ENCODE measurements at places on chromosomes 7 and 10.

GRCh38 chr10:49837051-49837478 lies 74.9 kb upstream of the OGDHL start:
- ATAC-seq: peak; percentile 77

- ATAC-seq: peak; percentile 55
Measured at GRCh38 chr10:130362308-130362761, 226.1 kb downstream of the GLRX3 start.

GRCh38 chr10:101040061-101040460 lies 9.0 kb downstream of the SFXN3 start:
- ATAC-seq: no peak

DNA sequence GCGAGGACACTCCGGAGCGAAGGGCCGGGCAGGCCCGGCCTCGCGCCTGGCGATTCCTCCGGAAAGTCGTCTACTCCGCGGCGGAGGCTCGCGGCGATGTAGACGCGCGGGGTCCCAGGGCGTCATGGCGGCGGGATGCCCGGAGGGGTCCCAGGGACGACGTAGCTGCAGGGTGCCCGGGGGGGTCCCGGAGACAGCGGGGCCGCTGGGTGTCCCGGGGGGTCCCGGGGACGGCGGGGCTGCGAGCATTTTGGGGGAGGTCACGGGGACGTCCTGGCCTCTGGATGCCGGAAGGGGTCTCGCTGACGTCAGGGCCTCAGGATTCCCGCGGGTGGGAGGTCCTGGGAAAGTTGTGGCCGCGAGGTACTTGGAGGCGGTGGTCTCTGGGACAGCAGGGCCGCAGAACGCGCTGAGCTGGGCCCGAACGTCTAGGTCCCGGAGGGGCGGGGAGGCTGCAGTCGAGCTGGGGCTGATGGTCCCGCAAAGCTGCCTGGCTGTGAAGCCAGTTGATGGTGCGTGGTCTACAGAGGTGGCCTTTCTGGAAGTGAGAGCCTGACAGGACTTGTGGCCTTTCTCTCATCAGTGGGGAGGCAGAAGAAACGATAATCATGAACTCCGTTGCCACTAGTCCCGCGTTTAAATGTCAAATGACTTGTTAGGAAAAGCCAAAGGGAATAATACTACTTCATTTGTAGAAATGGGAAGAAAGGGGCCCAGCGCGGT lies 637 bp downstream of the HSPA14 start:
- ATAC-seq: peak; percentile 42

GRCh38 chr7:76247938-76248337 lies 46.2 kb downstream of the SRRM3 start:
- no peak for ATAC-seq

DNA sequence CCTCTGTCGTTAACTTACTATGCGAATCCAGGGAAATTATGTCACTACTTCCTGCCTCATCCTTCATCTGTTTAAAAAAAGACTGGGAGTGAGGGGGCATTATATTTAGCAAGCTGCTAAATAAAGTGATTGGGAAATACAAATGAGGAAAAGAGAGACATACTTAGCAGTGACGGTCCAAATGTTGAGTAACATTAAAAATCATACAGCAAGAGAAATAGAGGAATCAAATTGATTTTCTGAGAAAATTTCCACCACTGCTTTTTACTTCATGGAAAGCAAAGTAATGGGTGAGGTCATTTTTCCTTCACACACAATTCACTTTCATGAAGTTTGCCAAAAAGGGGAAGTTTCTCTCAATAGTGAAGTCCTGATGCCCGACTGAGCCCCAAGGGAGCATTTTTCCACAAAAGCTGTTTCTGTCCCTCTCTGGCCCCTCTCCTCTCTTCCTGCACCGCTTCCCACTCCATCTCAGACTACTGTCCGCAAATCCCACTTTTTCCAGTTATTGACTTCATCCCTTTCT lies 61.9 kb upstream of the ADO start:
- no peak for ATAC-seq

DNA sequence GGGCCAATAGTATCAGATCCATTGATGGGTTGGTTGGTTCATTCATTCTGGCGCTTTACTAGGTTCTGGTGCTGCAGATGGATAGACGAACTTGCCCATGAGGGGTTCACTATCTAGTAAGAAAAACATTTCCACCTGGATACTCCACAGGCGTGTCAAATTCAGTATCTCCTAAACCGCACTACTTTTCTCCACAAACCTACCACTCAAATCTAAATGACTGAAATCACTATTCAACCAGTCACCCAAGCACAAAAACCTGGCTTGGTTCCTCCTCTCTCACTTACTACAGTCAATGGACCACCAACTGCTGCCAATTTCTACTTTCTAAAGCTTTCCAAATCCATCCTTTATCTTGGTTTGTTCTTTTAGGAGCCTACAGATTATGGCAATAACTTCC lies 572 bp downstream of the AGK start:
- ATAC-seq: no peak

DNA sequence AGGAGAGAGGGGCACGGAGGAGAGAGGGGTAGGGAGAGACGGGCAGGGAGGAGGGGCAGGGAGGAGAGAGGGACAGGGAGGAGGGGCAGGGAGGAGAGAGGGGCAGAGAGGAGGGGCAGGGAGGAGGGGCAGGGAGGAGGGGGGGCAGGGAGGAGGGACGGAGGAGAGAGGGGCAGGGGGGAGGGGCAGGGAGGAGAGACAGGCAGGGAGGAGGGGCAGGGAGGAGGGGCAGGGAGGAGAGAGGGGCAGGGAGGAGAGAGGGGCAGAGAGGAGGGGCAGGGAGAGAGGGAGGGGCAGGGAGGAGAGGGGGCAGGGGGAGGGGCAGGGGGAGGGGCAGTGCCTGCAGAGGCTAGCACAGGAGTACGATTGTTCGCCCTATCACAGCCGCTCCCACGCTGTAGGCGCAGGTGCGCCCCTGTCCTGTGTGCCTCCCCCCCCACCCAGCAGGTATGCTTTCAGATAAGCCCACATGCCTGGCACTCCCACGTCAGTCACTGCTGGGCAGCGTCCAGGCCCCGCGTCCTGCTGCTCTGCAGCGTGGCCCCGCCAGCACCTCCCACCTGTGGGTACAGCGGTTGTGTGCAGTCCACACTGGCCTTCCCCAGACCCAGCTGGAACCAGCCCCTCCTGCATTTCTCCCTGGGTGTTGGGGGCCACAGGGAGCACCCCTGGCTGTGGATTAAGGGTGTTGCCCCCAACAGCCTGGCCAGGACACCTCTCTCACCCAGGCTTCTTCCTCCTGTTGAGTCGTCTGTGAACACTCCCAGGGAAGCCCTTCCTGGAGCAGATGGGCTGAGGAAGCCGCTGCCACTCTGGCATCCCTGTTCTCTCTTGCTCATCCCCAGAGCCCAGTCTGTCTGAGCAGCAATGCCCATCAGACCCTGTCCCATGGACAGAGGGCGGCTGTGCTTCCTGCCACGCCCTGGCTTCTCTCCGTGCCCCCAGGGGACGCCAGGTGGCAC lies 10.8 kb downstream of the NKX6-2 start:
- ATAC-seq: peak; percentile 30

DNA sequence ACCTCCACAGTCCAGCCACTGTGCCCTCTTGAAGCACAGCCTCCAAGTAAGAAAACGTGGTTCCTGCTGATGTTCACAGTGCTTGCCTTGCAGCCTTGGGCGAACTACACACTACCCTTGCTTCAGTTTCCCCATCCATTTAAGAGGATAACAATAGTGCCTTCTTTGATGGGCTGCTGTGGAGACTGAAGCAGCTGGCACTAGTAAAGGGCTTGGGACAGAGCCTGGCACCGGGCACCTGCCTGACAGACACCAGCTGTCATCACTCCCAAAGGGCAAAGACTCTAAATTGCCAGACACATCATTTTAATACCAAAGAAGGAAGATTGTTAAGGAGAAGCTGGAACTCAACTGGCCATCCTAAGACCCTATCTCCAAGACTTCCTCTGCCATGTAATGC lies 3.1 kb upstream of the C10orf90 start:
- ATAC-seq: no peak

DNA sequence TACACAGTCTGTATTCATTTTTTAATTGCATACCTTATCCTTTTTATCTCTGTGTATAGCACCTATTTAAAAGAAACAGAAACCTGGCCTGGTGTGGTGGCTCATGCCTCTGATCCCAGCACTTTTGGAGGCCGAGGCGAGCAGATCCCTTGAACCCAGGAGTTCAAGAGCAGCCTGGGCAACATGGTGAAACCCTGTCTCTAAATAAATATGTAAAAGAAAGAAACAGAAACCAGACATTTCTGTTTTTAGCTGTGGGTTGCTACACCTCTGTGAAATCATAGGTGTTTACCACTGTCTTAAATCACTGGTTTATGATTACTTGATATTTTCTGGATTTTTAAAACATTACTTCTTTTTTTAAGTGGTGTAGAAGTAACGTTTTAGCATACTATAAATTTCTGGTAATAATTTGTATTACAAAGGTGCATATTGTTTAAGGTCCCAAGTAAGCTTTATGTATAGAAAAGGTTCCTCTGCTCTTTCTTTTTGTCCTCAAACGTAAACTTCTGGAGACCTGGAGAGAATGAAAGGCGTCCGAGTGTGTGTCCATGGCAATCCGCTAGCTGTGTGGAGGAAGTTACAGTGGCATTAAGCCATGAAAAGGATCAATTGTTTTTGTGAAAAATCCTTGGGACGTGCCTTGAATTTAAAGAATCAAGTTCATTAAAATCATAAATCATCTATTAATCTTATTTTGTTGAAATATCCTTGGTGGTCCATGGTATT lies 41.1 kb downstream of the PTPRZ1 start:
- ATAC-seq: no peak

DNA sequence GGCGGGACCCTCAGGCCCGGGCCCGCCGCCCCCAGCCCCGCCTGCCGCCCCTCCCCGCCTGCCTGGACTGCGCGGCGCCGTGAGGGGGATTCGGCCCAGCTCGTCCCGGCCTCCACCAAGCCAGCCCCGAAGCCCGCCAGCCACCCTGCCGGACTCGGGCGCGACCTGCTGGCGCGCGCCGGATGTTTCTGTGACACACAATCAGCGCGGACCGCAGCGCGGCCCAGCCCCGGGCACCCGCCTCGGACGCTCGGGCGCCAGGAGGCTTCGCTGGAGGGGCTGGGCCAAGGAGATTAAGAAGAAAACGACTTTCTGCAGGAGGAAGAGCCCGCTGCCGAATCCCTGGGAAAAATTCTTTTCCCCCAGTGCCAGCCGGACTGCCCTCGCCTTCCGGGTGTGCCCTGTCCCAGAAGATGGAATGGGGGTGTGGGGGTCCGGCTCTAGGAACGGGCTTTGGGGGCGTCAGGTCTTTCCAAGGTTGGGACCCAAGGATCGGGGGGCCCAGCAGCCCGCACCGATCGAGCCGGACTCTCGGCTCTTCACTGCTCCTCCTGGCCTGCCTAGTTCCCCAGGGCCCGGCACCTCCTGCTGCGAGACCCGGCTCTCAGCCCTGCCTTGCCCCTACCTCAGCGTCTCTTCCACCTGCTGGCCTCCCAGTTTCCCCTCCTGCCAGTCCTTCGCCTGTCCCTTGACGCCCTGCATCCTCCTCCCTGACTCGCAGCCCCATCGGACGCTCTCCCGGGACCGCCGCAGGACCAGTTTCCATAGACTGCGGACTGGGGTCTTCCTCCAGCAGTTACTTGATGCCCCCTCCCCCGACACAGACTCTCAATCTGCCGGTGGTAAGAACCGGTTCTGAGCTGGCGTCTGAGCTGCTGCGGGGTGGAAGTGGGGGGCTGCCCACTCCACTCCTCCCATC lies 82.7 kb downstream of the PAX2 start:
- peak; percentile 65 for ATAC-seq

DNA sequence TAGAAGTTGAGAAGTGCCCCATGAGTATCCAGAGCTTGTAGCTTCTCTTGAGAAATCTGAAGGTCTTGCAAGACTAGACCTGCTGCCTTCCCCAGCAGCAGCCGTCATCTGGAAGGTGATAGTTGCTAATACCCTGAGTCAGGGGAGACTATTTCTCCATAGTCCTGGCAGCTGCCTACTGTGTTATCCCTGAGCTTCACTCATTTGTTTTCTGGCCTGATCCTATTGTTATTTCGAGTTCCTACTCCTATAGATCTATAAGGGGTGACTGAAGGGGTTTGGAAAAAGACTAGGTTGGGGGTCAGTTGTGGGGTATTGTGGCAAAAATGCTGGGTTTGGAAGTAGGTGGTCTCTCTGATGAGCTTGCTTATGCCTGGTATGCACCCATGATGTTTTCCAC lies 297.8 kb downstream of the CNTNAP2 start:
- no peak for ATAC-seq

DNA sequence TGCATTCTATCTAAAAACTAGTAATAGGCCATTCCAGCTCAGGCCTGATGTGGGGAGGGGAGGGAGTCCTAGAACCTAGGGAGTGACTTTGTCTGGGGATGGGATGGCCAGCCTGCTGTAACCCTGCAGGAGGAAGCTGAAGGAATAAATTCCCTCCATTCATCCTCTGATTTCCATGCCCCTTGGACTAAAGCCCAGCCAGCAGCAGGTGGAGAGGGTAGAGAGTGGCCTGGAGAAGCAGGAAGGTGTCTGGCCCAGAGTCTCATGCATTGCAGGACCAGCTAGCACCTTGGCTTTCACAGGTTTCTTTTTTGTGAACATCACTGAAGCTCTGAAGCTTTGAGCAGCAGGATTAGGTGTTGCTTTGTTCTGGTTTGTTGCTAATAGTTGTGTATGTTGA lies 32.8 kb upstream of the CDH23 start:
- ATAC-seq: no peak

DNA sequence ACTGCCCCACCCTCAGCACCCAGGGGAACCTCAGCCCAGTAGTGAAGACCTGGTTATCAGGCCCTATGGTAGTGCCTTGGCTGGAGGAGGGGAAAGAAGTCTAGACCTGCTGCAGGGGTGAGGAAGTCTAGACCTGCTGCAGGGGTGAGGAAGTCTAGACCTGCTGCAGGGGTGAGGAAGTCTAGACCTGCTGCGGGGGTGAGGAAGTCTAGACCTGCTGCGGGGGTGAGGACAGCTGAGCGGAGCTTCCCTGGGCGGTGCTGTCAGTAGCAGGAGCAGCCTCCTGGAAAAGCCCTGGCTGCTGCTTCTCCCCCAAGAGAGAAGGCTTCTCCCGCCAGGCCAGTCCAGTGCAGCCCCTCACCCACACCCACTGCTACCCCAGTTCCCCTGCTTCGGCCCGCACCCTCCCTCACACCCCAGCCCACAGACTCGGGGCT lies 6.3 kb downstream of the NOS3 start:
- no peak for ATAC-seq

DNA sequence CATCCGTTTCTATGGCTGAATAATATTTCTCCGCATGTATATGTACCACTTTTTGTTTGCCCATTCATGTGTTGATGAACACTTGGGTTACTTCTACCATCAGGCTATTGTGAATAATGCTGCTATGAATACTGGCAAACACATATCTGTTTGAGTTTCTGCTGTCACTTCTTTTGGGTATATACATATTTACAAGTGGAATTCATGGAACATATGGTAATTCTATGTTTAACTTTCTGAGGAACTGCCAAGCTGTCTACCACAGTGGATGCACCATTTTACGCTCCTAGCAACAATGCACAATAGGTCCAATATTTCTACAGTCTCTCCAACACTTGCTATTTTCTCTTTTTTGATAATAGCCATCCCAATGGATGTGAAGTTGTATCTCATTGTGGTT lies 5.5 kb upstream of the ZNF488 start:
- no peak for ATAC-seq

All from SK-N-SH treated with all-trans-retinoic acid at 6 μM for 48 hours (cell line).